ENCODE measurements at places on chromosomes 1 and 21.

- no peak for DNase-seq
Measured at GRCh38 chr1:46583494-46583893, 20.6 kb downstream of the MKNK1 start.

- no peak for DNase-seq
Measured at GRCh38 chr21:43842742-43843141, 22.3 kb upstream of the AGPAT3 start.

DNA sequence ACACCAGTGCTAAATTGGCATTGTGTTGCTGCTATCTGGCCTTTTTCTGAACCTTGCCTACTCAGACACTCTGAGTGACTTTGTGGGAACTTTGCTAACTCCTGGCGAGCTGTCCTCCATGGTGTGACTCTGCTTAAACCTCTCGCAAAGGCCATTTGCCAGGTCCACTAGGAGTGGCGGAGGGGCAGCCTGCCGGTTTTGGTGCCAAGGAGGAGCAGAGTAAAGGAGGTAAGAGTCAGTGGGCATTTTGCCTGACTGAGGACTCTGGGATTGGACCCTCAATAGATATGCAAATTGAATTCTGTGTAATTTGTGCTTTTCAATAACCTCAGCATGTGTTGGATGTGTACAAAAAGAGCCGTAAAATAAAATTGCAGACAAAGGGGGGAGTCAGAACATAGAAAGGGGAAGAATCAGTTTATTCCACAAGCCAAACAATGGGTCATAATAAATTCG, 386.6 kb upstream of the NFIA start:
- no peak for DNase-seq

- DNase-seq, result no peak
Measured at GRCh38 chr21:34524646-34525601, 12.9 kb upstream of the KCNE1 start.

DNA sequence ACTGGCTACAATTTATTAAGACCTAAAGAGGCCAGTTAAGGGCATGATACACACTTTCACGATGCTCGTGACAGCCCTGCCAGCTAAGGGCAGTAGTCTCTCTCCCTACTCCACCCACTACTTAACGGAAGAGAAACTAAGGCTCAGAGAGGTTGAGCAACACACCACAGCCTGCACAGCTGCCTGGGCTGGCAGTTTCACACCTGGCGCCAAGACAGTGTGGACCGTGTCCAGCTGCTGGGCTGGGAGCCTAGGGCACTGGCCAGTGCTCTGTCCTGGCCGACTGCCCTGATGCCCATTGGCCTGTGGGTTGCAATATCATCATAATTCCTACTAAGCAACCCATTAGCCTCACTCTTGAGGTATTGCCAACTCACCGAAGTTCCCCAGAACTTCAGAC, 27.6 kb downstream of the TENT5C start:
- no peak for DNase-seq

DNA sequence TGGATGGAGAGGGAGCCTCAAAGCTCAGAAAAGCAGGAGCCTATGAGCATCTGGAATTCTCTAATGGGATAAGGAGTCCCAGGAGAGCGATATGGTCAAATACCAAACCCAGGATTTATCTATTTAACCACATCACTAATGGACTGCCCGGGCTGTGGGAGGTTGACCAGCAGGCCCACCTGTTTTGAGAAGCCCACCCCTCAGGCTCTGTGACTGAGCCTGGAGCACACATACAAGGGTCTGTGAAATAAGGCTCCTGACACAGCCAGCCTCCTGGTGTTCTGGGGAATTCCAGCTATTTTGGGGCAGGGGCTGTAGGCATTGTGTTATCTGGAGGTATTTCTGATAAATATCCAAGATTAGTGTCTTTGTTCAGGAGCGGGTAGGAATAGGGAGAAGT, 132.0 kb upstream of the C1orf21 start:
- no peak for DNase-seq

- no peak for DNase-seq
Measured at GRCh38 chr1:49016030-49016977, 239.6 kb upstream of the BEND5 start.

DNA sequence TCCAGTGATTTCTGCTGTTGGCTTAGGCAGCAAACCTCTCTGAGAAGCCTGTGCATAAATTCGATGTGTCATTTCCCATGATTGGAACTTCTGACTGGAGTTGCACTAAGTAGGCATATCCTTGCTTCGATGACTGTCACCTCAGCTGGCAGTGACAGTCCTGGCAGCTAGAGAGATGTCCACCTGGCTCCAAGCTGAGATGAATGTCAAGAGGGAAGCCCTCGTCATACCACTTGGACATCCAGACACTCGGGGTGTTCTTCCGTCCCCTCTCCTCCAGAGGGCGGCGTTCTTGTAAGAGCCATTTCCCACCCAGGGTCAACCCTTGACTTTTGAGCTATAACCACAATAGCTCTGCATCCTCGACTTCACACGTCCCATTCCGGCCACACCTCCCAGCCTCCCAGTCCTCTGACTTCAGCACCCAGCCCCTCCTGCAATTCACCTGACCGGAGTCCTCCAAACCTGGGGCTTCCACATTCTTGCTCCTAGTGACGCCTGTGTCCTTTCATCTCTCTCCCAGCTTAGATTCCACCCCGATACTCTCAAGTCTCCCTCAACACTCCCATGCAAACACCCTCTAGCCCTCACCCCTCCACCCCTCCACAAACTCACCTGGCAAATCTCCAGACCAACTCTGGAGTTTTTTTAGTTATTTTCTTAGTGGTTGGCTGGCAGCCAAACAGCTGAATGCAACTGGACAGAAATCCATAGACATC, 17.3 kb downstream of the CA6 start:
- DNase-seq, result no peak

DNA sequence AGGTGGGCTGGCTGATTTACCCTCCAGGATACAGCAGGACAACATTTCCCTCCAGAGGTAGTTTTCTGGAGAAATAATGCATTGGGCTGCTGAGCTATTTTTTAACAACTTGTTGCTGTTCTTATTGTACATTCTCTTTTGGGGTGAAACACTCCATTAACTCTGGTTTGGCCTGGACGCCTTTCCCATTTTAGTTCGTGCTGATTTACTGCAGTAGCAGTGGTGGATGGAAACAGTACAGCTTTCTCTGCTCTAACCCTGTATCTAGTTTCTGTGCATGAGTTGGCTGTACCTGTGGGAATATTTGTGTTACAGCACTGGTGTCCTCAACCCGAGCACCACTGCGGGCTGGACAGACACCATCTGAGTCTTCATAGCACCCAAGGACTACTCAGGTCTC, 325.3 kb downstream of the ASTN1 start:
- DNase-seq, result no peak

- no peak for DNase-seq
Measured at GRCh38 chr1:91523482-91523881, 22.8 kb downstream of the CDC7 start.

DNA sequence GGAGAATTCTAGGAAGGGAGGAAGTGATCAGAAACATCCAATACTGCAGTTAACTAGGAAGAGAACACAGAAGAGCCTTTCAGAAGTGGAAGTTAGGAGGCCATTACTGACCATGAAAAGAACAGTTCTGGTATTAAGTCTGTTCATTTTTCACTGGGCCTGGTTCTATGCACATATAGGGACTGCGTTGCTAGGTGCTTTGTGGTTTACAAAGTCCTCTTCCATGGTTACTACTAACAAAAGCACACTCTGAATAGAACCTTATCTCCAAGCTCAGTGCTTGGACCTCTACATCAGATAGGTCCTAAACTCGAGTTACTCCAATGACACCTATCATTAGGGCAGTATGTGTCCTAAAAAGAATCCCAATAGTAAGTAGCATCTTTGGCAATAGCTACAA, 75.4 kb downstream of the RPAP2 start:
- DNase-seq, result no peak

DNA sequence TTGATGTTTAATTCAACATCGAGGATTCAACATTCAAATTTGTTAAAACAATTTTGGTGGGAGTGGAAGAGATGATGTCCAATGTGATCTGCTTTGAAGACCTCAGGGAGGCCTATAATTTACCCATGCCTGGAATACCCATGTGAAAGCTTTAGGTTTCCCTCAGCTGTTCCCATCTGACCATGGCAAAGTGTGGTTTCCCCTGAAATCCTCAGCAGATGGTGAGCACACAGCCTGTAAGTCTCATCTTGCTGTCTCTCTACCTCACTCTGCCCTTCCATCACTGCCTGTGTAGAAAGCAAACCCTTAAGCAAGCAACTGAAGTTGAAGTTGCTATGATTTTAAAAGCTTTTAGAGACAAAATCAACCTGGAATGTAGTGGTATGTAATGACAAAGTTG, 80.1 kb upstream of the ATF3 start:
- no peak for DNase-seq

DNA sequence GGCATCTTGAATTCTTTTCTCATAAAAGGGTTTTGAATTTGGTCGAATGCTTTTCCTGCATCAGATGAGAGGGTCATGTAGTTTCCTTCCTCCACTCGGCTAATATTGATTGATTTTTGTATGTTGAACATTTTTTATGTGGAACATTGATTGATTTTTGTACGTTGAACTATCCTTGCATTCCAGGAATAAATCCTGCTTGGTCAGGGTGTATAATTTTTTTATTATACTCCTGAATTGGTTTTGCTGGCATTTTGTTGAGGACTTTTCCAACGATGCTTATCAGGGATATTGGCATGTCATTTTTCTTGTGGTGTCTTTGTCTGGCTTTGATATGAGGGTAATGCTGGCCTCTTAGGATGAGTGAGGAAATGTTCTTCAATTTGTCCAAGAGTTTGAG, 8.5 kb downstream of the TMEM240 start:
- no peak for DNase-seq

DNA sequence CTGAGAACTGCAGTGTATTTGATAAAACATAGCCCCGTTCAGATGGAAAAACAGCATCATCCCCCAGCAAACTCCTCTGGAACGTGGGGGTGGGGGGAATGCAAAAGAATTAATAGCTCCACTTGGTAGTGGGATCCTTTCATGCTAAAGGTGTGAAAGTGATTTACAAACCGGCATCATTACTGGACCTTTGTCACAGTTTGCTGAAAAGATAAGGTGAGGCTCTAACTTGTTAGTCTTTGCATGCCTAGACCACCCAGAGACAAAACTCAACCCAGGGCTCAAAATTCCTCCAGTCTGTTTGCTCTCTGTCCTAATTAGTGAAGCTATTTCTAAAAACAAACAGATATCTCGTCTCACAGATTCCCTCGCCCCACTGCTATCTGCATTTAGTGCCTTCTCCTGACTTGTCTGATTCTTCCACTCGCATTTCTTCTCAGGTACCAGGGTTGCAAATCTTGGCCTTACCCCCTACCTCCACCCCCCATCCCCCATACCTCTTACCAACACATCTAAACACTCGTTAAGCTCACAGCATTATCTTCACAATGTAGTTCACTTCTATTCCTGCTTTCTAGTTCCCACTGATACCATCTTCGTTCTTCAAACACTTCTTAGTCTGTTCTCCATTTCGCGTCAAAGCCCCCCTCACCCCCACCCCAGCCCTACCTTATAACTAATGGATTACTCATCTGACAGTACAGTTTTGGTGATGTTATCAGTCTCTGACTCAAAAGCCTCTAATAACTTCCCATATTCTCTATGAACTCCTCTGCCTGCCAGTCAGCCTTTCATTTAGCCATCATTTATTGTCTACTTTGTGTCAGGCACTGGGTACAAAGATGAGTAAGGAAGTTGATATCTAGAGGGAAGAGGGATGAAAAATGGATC, 11.8 kb downstream of the IER5 start:
- DNase-seq, result no peak

- no peak for DNase-seq
Measured at GRCh38 chr1:220928320-220928719, 49.1 kb downstream of the HLX start.

GRCh38 chr1:211595419-211595818, 16.5 kb upstream of the SLC30A1 start:
- DNase-seq, result no peak

GRCh38 chr1:3883194-3883925, 16.7 kb downstream of the C1orf174 start:
- no peak for DNase-seq

GRCh38 chr1:39462074-39462473, 29.4 kb upstream of the BMP8A start:
- peak; percentile 13 for DNase-seq

GRCh38 chr1:87084244-87084836, 169.9 kb downstream of the HS2ST1 start:
- DNase-seq, result no peak

DNA sequence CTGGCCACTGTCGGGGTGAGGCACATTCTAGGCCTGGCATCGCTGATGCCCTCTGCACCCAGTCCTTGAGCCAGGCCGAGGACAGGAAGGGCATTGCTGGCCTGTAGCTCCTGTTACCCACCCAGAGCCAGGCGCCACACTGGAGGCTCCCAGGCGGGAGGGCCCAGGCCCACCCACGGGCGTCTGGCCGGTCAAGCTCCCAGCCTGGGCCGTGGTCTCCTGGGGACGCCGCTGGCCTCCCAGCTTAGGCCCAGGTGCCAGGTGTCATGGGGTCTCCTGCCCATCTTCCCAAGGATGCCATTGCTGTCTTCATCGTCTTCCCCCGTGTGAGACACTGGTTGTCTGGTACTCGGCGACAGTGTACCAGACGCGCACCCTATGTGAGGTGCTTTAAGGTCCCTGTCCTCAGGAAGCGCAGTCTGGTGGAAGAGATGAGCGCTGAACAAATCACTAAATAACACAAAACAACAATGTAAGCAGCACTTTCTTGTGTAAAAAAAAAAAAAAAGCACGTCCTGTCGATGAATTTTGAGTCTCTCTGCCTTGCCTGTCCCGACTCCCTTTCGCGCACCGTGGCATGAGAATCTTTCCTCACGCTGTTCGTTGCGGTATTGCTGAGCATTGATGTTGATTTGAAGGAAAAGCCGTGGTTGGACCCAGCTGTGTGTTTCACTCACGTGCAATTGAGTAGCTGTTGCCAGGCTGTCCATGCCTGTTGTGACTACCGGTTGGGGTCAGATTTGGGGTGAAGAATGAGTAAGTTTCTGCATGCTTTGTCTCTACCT, 27.0 kb upstream of the TRAPPC10 start:
- no peak for DNase-seq

DNA sequence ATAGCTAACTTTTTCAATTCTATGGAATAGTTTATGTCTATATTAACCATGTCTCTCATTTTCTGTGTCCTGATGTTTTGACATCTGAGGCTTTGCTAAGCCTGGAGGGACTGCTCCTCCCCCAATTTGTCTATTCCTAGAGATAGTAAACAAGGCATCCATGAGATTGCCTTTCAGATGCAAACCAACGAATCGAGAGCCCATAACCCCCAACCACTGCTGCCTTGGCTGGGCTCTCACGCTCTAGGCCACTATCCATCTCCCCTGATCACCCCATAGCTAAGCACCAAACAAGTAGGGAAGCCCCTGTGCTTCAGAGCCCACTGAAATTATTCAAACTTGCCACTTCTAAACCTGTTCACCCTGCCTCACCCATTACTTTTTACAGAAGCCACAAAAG, 437.7 kb downstream of the SETD4 start:
- no peak for DNase-seq

GRCh38 chr1:186050360-186050759, 316.2 kb downstream of the HMCN1 start:
- DNase-seq, result no peak

- DNase-seq, result no peak
Measured at GRCh38 chr1:230047114-230047865, 19.7 kb upstream of the GALNT2 start.

GRCh38 chr1:211843507-211844298, 13.1 kb upstream of the LPGAT1 start:
- no peak for DNase-seq

- DNase-seq, result no peak
Measured at GRCh38 chr21:40334159-40334558, 466.9 kb downstream of the PCP4 start.
